ENCODE measurements at places on chromosomes 7 and 10. TPM values are rescaled to one million over a fixed set of nuclear protein-coding genes. Genes with fewer than 3 reads are reported as not detected.

The SRGN gene
- polyA plus RNA-seq, result 25.5 TPM

The OR2A12 gene
- polyA plus RNA-seq, result not detected

The MUC12 gene
- 1.3 TPM for polyA plus RNA-seq

The AGMO gene
- 0.73 TPM for polyA plus RNA-seq

The MOGAT3 gene
- polyA plus RNA-seq, result 0.15 TPM

The VOPP1 gene
- 37.0 TPM for polyA plus RNA-seq

The OGDHL gene
- 0.57 TPM for polyA plus RNA-seq

The CYP3A7 gene
- 1.3 TPM for polyA plus RNA-seq

The SLC16A9 gene
- 35.2 TPM for polyA plus RNA-seq

The PDZD8 gene
- 17.2 TPM for polyA plus RNA-seq

The SKAP2 gene
- polyA plus RNA-seq, result 53.9 TPM

The GPR158 gene
- polyA plus RNA-seq, result 0.85 TPM

The ATG9B gene
- 4.8 TPM for polyA plus RNA-seq

The JAKMIP3 gene
- polyA plus RNA-seq, result 0.31 TPM

The SUN3 gene
- polyA plus RNA-seq, result 0.29 TPM

The SPDYE11 gene
- 0.56 TPM for polyA plus RNA-seq

The AGAP9 gene
- polyA plus RNA-seq, result 32.6 TPM

The LEP gene
- not detected for polyA plus RNA-seq

The HYAL4 gene
- not detected for polyA plus RNA-seq

The ZPBP gene
- polyA plus RNA-seq, result not detected

The ZNF736 gene
- polyA plus RNA-seq, result 21.9 TPM

The IQUB gene
- polyA plus RNA-seq, result 3.7 TPM

The SLC26A4 gene
- polyA plus RNA-seq, result 1.7 TPM

The SUV39H2 gene
- 17.0 TPM for polyA plus RNA-seq

The PRLHR gene
- polyA plus RNA-seq, result 0.03 TPM

The ATAD1 gene
- polyA plus RNA-seq, result 62.2 TPM

The GDF10 gene
- 109 TPM for polyA plus RNA-seq

The PSD gene
- 13.4 TPM for polyA plus RNA-seq

The TUBAL3 gene
- polyA plus RNA-seq, result 0.09 TPM

The GRID2IP gene
- 1.3 TPM for polyA plus RNA-seq

The CHST15 gene
- polyA plus RNA-seq, result 14.0 TPM

The PHYHIPL gene
- polyA plus RNA-seq, result 0.69 TPM

The ACBD7 gene
- 5.0 TPM for polyA plus RNA-seq

The C10orf95 gene
- polyA plus RNA-seq, result 2.8 TPM

The FAM25C gene
- not detected for polyA plus RNA-seq

The NKX2-3 gene
- polyA plus RNA-seq, result not detected

The PDE6C gene
- 3.0 TPM for polyA plus RNA-seq

The GALNT17 gene
- 22.2 TPM for polyA plus RNA-seq

The PRXL2A gene
- 73.0 TPM for polyA plus RNA-seq

The PRKCQ gene
- 6.9 TPM for polyA plus RNA-seq

The HOXA7 gene
- polyA plus RNA-seq, result 4.3 TPM

The MYO1G gene
- 1.2 TPM for polyA plus RNA-seq

The FAM25A gene
- not detected for polyA plus RNA-seq

The DENND2A gene
- polyA plus RNA-seq, result 41.7 TPM

The TAC1 gene
- polyA plus RNA-seq, result not detected

The CREB3L2 gene
- polyA plus RNA-seq, result 60.5 TPM

The KLHDC10 gene
- 29.2 TPM for polyA plus RNA-seq

The BMPR1A gene
- 75.3 TPM for polyA plus RNA-seq

The C10orf67 gene
- 0.54 TPM for polyA plus RNA-seq

The ATRNL1 gene
- 5.6 TPM for polyA plus RNA-seq

The MAGI2 gene
- polyA plus RNA-seq, result 7.8 TPM

The OR6V1 gene
- not detected for polyA plus RNA-seq

The CREB5 gene
- 10.4 TPM for polyA plus RNA-seq

The ASAH2B gene
- polyA plus RNA-seq, result 12.4 TPM

The TRIL gene
- polyA plus RNA-seq, result 36.6 TPM

The SMO gene
- polyA plus RNA-seq, result 58.7 TPM

The TSPAN13 gene
- 175 TPM for polyA plus RNA-seq
